Psoas muscle (tissue), 8 donors: ENCODE measurements at places on chromosomes 3 and 15. TPM values are rescaled to one million over a fixed set of nuclear protein-coding genes. Genes with fewer than 3 reads are reported as not detected.

MORC1 gene
- total RNA-seq = not detected

COLQ gene
- total RNA-seq = 12.2 TPM

INSYN1 gene
- total RNA-seq = 6.6 TPM

- DNase-seq = no peak
Measured at GRCh38 chr3:140243575-140243974, 308.6 kb downstream of the CLSTN2 start.

DNA sequence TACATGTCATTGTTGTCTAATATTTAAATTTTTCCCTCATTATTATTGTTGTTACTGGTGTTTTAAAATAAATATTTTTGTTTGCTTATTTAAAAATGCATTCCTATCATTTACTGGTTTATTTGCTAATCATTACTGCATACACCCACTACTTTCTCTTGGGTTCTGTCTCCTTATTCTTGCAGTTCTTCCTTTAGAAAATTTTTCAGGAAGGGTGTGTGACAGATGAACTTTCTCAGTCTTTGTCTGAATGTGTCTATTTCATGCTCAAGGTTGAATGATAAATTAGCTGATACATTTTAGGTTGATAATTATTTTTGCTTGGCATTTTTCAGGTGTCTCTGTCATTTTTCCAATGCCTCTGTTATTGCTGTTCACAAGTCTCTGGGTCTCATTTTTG, 7.4 kb downstream of the AQP9 start:
- no peak for DNase-seq

GRCh38 chr3:18656410-18656809, 231.3 kb upstream of the SATB1 start:
- no peak for DNase-seq

- DNase-seq = no peak
Measured at GRCh38 chr3:64039981-64040733, 16.9 kb upstream of the PSMD6 start.

DNA sequence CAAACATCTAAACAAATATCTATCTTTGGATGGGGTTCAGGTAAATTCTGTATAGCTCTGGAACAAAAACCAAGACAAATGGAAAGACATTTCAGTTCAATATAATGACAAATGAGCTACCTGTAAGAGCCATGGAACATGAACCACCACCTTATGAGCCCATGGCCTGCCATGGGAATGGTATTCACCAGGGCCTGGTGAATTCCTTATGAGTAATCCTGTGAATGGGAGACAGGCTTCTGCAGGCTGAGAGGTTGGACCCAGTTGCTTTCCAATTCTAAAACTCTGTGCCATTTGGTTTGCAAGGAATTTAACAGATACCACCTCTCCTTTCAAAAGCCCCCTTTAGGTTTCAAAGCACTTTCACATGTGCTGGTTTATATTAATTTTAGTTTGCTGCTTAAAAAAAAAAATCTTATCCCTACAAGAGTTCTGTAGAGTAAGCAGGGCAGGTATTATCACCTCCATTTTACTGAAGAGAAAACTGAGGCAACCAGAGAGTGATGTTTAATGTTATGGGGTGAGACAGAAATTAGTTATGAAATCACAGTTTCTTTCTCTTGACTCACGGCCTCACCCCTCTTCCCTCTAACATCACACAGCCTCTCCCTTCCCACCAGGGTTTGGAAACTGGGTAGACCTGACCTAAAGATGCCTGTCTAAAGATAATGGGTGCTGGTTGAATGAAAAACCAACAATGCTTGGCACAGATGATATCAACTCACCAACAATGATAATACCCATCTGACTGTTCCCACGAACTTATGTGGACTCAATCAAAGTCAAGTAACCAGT, 397.6 kb upstream of the WNT5A start:
- DNase-seq = no peak

GRCh38 chr3:181326637-181327223, 337.2 kb upstream of the DNAJC19 start:
- no peak for DNase-seq

- DNase-seq = no peak
Measured at GRCh38 chr3:74302969-74303368, 311.5 kb downstream of the CNTN3 start.

DNA sequence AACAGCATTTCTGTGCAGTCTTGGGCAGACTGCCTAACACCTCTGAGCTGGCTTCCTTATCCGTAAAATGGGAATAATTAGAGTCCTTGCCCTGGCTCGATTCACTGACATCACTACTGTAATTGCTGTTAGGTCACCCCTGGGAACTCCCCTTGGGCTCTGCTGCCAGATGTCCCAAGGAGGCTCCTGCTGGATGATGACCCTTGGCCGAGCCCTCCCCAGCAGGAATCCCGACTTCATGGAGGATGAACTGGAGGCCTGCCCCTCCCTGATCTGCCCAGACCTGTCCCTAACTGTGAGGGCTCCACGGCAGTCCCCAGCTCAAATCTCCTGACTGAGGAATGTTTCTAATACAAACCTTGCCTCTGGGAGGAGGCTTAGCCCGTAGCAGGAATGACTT, 18.0 kb downstream of the ESYT3 start:
- no peak for DNase-seq

GRCh38 chr15:92822216-92823144, 77.6 kb upstream of the CHD2 start:
- DNase-seq = no peak

DNA sequence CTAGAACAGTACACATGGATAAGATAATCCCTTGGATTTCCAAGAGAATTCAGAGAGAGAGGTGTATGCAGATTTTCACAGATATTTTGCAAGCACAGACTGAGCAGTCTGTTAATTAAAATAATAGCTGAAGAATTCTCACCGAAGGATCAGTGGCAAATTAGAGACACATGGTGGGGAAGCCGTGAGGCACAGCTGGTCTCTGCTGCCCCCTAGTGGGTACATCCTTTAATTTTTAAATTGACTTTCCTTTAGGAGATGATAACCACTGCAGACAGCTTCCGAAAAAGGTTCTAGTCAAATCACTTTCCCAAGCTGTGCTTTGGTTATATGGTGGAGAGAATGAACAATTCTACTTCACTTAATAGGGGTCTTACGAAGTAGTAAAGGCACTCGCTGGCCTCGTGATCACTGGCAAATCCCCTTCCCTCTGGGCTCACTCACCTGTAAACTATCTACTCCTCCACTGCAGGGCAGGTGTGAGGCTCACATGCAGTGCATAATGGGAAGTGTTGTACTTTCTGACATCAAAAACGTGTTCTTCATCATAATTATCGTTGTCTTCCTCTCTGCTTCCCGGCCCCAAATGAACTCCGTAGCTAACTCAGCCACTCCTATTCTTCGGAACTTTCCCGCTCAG, 19.5 kb downstream of the MESD start:
- no peak for DNase-seq
